ENCODE measurements at places on chromosomes 3 and 15. TPM values are rescaled to one million over a fixed set of nuclear protein-coding genes. Genes with fewer than 3 reads are reported as not detected.

DNA sequence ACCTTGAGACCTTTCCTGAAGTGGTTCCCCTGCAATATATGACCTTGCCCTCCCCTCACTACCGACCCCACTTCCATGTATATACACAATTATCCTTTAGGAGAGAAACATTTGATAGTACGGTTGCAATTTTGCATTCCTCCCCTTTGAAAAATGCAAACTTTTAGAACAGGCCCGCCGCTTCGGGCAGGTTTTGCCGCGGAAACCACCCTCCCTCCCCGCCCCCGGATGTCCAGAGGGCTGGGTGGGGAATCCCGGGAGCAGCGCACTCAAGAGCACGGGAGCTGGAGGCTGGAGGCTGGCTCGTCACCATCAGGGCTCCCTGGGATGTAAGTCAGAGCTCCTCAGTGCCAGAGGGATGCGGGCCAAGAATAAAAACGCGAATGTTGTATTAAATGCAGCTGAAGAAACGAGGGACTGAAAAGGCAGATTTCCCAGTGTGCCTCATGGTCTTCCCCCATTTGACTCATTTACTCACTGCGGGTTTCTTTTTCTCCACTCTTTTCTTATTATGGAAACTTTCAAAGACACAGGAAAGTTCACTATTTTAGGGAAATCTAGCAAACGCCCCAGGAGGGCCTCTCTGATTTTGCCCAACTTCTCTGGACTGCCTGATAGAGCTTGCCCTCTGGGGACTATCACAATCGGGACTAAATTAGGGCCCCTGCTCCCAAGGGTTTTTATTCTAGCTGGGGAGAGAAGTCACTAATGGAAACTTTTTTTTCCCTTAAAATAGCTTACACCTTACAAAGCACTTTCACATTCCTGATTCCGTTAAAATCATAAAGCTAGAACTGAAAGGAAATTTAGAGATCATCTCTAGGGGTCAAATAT, 2.9 kb upstream of the USP3 start:
- peak; percentile 90 for DNase-seq

DNA sequence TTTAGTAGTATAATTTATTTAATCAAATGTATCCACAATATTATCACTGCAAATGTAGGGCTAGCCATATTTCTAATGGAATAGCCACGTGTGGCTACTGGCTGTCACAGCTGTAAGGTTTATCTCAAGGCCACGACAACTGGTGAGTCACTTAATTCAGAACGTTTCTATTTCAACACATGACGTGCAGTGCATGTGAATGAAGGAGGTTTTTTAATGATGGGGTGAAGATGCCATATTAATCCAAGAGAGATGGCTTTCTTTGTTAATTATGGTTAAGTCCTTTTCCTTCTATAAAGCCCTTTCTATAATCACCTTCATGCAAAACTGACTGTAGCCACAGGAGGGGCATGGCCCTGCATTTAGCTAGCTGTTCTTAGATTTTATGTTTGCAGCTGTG, 212.0 kb downstream of the FEZF2 start:
- no peak for DNase-seq

- DNase-seq, result no peak
Measured at GRCh38 chr15:25717127-25717456, 146.0 kb downstream of the ATP10A start.

DNA sequence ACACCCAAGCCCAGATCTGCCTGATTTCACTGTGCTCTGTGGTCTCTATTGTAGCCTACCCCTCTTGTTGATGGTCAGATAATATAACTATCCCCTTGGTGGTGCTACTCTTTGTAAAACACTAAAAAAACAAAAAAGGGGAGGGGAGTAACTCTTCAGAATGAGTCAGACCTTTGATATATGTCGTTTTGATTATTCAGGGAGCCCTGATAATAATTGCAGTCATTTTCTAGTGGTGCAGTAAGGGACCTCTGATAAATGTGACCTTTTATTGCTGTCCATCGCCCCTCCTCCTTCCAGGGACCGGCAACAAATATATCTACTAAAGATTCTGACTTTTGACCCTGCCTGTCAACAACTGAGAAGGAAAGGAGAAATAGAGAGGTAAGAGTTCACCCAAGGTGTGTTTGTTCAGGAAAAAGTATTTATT, 45.1 kb upstream of the MAGI1 start:
- no peak for DNase-seq

DNA sequence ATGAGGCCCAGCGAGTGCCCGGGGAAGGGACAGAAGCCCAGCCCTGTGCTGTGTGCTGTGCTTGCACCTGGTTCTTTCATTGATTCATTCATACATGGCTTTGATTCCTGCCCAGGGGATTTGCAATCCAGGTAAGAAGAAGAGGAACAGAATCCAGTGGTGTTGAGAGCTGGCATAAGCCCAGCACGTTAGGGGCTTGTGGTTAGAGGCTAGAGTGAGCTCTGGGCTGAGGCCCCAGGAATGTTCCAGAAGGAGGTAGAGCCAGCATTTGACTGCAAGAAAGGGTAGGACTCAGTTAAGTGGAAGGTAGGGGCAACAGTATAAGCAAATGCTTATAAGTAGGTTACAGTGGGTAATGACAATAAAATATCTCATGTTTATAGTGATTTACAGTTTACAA, 2.3 kb downstream of the VWA5B2 start:
- no peak for DNase-seq

DNA sequence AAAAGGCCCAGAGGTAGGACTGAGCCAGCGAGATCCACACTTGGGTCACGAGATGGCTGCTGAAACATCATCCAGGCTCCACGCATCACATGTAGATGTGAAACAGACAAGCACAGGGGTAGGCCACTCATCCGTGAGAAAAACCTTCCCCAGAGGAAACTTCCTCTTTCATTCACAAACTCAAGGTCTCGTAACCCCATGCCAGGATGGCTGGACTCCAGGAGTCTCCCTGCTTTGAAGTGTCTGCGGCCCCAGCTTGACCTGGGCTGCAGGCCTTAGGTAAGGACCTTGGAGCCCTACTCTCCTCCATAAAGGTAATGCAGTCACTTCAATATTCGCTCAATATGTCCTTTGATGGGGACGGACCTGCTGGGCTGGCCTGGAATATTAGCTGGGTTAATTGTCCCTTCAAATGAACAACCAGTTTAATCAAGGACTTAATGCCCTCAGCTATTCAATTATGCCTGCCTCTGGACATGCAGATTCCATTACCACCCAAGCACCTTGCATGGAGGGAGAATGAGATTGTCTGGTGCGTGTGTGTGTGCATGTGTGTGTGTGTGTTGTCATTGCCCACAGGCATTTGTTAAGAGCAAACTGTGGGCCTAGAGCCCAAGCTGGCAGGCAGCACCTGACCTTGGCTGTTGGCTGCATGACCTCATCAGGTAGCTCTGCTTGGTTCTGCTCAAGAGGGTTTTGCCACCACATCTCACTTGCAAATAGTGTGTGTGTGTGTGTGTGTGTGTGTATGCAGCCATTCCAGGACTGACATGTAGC, 186.9 kb upstream of the TLE3 start:
- DNase-seq, result peak; percentile 67

DNA sequence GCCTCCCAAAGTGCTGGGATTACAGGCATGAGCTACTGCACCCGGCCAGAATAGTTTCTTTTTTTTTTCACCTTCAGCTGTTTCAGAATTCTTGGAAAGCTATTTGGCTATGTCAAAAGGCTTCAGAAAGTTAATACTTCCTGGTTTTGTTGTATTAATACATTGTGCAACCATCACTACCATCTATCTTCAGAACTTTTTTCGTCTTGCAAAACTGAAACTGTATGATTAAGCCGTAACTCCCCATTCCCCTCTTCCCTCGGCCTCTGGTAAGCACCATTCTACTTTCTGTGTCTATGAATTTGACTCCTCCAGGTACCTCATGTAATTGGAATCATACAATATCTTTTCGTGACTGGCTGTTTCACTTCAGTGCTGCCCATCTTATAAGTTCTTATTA, 5.2 kb upstream of the NOX5 start:
- DNase-seq, result no peak

DNA sequence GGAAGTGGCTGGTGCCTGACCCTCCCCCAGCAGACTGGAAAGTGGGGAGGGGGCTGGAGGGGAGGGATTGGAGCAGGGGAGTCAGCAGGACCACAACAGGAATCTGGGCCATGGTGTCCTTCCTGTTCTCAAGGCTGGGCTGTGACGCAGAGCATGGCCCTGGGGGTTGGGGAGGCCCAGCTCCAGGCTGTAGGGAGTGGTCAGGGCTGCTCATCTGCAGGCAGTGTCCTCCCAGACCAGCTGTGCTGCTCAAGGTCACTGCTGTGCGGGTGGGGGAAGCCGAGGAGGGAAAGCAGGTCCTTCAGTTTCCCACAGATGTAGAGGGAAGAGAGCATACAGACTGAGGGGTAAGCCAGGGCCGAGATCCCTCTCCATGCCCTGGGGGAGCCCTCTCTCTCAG, 40.7 kb downstream of the CYP11A1 start:
- peak; percentile 37 for DNase-seq

DNA sequence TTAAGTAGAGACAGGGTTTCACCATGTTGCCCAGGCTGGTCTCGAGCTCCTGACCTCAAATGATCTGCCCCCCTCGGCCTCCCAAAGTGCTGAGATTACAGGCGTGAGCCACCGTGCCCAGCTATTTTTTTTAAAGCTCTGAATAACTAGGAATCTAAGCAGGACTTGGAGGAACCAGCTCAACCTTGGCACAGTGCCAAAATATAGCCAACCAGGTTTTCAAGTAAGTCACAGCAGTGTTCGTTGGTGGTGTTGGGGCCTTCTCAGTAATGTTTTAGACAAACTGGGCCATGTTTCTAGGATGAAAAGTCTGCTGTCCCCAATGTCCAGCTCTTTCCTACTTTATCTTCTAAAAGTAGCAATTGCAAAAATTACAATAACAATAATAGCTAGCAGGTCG, 6.4 kb upstream of the ADAM10 start:
- no peak for DNase-seq

DNA sequence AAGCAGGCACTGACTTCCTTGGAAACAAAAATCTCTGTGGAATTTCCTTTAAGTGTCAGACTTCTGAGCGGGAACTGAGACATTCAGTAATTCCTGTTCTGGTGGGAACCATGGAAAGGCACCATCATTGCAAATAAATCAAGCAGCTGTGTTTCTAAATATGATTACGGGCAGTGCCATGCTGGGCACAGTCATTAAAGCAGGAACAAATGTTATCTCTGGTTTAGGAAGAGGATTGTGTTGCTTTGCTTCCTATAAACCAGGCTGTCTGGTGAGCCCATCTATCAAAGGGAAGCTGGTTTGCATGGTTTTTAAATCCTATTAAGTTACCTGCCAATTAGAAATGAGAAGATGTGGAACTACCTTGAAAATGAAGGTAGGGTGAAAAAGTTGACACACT, 86.7 kb downstream of the EBLN2 start:
- DNase-seq, result no peak

DNA sequence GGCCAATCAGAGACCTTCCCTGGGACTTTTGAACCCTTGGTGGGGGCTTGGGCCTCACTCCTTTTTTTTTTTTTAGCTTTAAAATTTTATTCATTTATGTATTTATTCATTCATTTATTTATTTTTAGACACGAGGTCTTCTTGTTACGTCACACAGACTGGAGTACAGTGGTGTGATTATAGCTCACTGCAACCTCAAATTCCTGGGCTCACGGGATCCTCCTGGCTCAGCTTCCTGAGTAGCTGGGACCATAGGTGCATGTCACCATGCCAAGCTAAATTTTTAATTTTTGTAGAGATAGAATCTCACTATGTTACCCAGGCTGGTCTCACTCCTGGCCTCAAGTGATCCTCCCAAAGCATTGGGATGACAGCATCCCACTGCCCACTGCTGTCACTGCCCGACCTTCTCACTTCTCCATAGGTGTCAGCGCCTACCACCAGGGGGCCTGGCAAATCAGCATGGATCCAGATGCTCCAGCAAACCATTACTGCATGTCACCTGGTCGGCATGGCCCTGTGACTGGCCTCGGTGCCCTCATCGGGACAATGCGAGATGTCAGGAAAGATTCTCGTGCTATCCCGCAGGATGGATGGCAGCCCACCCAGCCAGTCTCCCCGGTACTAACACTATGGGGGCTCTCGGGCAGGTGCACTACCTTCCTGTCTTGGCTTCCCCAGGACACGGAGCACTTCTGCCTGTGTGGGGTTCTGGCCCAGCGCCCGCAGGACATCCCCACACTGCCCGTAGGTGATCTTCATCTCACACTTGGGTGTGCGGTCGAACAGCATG, 3.0 kb downstream of the MYL3 start:
- DNase-seq, result peak; percentile 48

- no peak for DNase-seq
Measured at GRCh38 chr15:71757741-71758530, 52.4 kb upstream of the NR2E3 start.

GRCh38 chr3:53975382-53975781, 83.7 kb upstream of the SELENOK start:
- no peak for DNase-seq

DNA sequence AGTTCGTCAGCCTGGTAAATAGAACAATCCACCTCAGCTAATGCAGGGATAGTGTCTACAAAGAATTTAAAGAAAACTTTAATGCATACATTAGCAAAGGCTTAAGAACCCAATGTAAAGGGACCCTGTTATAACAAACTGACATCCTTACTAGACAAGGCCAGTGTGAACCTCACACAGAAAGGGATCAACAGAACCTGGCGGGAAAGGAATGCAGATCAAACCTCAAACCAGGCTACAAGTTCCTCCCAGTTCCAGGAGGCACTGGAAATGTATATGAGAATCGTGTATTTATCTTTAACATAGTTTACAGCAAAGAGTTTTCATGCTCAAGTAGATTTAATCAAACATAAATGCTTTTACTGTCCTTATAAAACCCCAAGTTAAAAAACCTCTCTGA, 37.6 kb upstream of the ATP11B start:
- DNase-seq, result no peak

DNA sequence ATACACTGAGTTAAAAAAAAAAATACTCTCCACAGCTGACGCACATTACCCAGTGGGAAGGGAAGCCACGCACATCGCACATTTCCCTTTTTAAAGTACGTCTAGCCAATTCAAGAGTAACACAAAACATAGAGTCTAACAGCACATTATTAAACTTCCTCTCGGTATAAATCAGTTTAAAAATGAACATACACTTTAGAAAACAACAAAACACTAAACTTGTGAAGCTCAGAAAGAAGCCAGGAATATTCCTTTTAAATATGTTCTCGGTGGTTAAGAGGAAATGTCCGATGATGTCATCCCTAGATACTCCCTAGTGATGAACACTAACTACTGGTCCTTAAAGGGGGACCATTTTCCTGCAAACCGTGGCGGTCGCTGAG, 721 bp downstream of the MYEF2 start:
- no peak for DNase-seq

GRCh38 chr3:124592658-124593441, 137.4 kb upstream of the UMPS start:
- no peak for DNase-seq

Gene KLHL25
- total RNA-seq, result 2.2 TPM
